Renal cortex interstitium (tissue), 15 donors: ENCODE measurements at places on chromosomes 16 and 17. TPM values are rescaled to one million over a fixed set of nuclear protein-coding genes. Genes with fewer than 3 reads are reported as not detected.

CDH11 gene
- 221 TPM for polyA plus RNA-seq

- no peak for DNase-seq
These were observed 13.3 kb downstream of the CAVIN1 start for GRCh38 chr17:42409523-42410318.

GRCh38 chr16:87297918-87298631 lies 19.1 kb downstream of the C16orf95 start:
- DNase-seq, result no peak

ADCY9 gene
- 7.5 TPM for polyA plus RNA-seq

TBC1D3 gene
- polyA plus RNA-seq, result not detected

WSCD1 gene
- polyA plus RNA-seq, result 11.9 TPM

AATK gene
- 7.8 TPM for polyA plus RNA-seq

- no peak for DNase-seq
These were observed 16.3 kb downstream of the SNX29 start for GRCh38 chr16:11992586-11993524.

PPM1E gene
- polyA plus RNA-seq, result 3.3 TPM
